CD4-positive, alpha-beta T cell treated with Interleukin-15 for 4 hours (primary cell): ENCODE measurements at places on chromosomes 7 and 10.

- DNase-seq = no peak
These were observed 62.8 kb upstream of the MYL10 start for GRCh38 chr7:101691822-101692384.

DNA sequence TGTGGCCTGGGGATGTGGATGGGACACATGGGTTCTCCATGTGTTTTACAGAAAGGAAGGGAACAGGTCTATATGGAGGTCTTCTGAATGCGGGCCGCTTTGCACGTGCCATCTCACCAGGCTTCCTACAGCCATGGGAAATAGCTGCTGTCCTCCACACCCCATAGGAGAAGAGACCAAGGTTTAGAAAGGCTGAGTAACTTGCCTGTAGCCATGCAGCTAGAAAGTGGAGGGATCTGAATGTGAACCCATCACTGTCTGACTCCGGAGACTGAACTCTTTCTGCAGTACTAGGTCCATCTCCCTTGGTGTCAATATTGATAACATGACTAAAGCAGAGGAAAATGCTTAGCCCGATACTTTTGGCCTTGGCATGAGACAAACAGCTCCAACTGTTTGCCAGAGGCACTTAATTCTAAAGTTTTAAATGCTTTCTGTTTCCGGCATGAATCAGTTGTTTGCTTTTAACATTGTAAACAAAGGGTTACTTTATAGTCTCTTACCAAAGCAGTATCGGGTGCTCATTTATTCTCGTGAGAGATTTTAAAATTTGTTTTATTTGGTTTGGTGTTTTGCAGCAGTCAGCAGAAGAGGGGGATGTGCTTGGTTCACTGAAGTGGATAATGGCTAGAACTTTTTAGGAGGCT is 64.8 kb upstream of the LOXL4 start:
- DNase-seq = no peak

DNA sequence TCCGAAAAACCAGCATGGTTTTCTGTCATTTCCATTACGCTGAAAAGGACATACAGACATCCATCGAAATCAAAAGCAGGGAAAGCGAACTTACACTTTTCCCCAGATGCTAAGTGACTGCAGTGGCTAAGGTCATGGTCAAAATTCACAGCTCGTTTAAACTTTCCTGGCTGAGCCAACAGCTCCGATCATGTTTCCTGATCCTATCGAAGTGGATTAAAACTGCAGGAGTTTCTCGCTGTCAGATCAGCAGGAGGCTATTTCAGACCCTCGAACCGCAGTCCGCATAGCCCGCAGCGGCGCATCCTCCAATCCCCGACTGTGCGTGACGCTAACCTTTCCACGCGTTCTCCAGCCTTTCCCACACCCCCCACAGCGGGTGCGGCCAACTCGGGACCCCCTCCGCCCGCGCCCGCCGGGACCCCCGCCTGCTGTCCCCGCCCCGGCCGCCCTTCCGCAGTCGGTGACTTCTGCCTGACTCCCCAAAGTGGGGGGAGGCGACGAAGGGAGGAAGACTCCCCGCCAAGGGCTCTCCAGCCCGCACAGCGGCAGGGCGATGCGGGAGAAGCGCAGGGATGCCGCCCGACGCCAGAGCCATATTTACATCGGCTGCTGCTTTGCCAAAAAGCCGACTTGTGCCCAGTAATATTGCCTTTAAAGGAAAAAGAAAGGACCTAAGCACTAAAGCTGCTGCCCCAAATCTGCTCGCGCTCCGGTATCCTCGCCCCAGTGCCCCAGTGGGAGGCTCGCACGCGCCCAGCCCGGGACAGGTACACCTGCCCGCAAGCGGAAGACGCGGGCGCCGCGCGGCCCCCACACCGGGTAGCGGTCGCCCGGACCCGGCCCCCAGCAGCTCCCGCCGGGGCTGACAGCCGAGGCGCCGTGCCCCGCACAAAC is 1.2 kb downstream of the PIP4K2A start:
- DNase-seq = peak; percentile 19

DNA sequence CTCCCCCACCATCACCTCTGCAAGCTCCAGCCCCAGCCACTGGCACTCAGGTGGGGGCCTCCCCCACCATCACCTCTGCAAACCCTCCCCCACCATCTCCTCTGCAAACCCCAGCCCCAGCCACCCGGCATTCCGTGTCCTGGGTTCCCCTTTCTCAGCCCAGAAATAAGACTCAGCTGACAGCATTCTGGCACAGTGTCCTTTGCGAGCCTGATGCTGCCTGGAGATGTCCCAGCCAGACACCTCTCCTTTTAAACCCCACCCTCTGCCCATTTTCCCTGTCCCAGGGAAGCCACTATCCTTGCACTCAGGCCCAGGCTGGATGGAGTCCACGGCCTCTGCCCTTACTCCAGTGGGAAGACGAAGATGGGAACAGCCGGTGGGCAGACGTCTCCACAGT is 49.8 kb downstream of the ELFN1 start:
- DNase-seq = no peak

- DNase-seq = no peak
These were observed 25.3 kb downstream of the ABCC2 start for GRCh38 chr10:99807786-99808185.

DNA sequence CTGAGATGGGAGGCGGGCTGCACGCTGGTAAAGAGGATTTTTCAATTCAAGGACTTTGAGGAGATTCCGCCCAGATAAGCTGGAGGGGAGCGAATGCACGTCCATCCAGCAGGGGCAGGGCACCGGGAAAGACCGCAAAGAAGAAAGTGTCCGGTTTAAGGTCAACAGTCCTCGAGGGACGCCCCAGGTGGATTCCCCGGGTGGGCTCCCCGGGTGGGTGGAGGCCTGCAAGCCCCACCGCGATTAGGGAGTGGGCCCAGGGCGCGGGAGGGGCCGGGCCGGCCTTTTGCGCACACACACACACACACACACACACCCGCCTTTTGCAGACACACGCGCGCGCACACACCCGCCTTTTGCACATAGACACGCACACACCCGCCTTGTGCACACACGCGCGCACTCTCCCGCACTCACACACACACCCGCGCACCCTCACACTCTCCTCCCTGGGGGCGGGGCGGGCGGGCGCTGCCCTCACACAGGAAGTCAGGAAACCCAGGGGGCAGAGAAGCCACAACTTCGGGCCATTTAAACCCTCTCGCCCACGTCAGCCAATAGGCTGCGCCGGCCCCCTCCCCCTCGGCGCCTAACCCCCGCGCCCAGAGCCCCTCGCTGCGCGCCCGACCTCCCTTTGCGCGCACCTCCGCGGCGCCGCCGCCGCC is 615 bp downstream of the ARHGAP12 start:
- peak; percentile 43 for DNase-seq

DNA sequence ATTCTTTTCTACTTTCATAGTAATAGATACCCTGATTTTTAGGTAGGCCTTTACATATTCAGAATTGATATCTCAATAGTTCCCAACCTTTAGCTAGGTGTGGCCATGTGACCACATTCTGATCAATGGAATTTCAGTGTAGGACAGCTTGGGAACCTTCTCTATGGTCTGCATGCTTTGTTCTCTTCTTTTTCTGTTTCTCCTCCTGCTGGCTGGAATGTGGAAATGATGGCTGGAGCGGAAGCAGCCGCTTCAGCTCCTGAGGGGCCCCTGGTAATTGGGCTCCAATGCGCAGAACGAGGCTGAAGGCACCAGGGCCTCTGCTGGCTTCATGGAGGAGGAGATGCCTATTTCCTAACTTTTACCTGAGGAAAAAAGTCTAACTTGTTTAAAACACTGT is 152.6 kb downstream of the ZMYND11 start:
- DNase-seq = no peak
